T follicular helper cell (primary cell): ENCODE measurements at places on chromosomes 2 and 18.

- DNase-seq = no peak
Measured at GRCh38 chr2:67451086-67451832, 54.1 kb downstream of the ETAA1 start.

- no peak for DNase-seq
Measured at GRCh38 chr2:156147594-156148330, 184.8 kb downstream of the NR4A2 start.

GRCh38 chr2:174158003-174158402 lies 90.3 kb downstream of the OLA1 start:
- DNase-seq = no peak

DNA sequence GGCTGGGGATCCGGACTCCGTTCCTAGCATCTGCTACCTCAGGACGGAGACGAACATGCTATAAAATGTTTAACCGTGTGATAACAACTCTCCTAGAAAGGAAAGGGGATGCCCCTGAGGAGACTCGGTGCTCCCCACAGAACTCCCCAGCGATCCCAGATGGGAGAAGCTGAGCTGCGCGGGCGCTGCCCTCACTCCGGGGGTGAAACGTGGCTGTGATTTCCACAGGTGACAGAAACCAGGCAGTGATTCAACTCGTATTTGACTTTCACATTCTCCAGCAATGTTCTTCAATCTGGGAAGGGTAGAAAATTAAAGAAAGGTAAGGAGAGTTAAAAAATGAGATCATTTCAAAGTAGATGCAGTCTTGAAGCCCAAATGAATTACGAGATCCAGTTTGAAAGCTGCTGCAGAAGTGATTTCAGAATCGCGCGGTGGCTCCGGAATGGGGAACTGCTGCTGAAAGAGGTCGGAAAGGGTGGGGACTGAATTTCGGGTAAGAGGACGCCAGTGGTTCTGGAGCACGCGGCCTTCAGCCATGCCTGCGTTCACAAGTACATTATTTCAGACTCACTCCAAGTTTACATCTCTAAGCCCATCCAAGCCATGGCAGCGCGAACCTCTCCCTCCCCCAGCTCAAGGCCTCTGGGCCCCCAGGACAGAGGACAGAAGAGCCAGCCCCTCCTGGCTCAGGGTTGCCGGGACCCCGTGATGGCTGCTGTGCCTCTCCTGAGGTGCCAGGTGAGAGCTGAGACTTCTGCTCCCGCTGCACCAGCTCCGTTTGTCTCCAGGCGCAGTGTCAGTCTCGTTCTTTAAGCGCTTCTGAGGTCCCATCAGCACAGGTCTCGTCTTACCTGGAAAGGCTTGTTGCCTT lies 39.5 kb downstream of the ADNP2 start:
- no peak for DNase-seq

DNA sequence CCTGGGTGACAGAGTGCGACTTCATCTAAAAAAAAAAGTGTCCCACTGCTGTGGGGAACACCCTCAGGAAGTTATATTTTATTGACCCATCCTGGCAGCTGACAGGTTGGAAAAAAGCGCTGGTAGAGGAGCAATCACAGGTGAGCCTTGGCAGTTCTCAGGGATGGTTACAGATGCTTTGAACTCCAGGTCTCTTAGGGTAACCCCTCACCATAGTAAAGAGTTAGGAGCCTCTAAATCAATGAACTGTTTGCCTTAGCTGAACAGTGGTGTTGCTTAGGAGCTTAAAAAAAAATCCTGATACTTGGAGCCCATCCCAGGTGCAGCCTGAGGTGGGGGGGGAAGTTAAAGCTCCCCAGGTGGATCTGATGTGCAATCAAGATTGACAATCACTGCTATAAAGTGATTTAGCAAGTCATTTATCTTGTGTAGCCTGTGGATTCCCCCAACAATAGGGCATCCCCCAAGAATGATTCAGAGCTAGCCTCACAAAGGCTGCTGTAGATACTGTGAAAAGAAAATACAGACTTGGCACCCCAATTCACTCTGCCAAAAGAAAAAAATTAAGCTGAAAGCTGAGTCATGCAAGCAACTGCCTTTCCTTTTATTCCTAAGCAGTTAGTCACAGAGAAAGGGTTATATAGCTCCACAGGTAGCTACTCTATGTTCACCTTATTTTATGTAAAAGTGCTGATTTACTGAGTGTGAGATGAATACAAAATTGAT lies 14.8 kb downstream of the SLC16A14 start:
- DNase-seq = no peak

GRCh38 chr2:69725706-69726360 lies 16.1 kb upstream of the ANXA4 start:
- DNase-seq = no peak

- DNase-seq = no peak
Measured at GRCh38 chr2:20012282-20013125, at the start of gene MATN3. TSS of gene MATN3 (minus strand) at chr2:20012668. CDS start at chr2:20012631, 37 bp downstream.

GRCh38 chr2:112880696-112881095 lies 30.3 kb upstream of the IL37 start:
- no peak for DNase-seq

- DNase-seq = no peak
Measured at GRCh38 chr2:126894585-126895182, 4.0 kb upstream of the TEX51 start.
